Naive thymus-derived CD8-positive, alpha-beta T cell (primary cell): ENCODE measurements at places on chromosomes 6 and 20.

- peak; percentile 90 for DNase-seq
These were observed at the start of gene SOX4 for GRCh38 chr6:21593412-21593926. SOX4 (plus strand) TSS chr6:21593751; CDS start chr6:21594535, 784 bp downstream.

DNA sequence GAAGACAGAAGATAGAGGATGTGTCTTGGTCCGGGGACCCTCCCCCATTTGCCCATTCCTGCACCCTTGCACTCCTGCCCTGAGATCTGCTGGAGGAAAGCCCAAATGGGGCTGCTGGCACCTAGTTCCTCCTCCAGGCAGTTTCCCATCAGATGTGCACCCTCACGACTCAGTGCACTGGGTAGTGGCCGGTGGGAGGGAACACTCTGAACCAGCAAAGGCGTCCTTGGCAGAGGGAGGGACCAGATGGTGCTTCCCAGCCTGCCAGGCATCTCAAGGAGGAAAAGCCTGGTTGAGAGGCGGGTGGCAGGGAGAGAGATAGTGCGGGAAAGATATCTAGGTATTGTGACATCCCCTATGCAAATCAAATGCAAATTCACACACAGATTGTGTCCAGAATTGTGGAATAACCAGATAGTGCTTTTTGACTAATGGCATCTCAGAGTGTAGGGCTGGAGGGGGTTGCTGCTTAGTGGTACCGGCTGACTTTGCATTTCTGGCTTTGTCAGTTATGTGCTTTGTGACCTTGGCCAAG, 19.5 kb downstream of the TMEM151B start:
- no peak for DNase-seq

- no peak for DNase-seq
These were observed 298.2 kb downstream of the PHACTR1 start for GRCh38 chr6:13014504-13015378.

- DNase-seq, result no peak
These were observed 9.0 kb downstream of the OR2W1 start for GRCh38 chr6:29035951-29036350.

- DNase-seq, result no peak
These were observed 226.9 kb downstream of the CDC5L start for GRCh38 chr6:44614396-44614795.

DNA sequence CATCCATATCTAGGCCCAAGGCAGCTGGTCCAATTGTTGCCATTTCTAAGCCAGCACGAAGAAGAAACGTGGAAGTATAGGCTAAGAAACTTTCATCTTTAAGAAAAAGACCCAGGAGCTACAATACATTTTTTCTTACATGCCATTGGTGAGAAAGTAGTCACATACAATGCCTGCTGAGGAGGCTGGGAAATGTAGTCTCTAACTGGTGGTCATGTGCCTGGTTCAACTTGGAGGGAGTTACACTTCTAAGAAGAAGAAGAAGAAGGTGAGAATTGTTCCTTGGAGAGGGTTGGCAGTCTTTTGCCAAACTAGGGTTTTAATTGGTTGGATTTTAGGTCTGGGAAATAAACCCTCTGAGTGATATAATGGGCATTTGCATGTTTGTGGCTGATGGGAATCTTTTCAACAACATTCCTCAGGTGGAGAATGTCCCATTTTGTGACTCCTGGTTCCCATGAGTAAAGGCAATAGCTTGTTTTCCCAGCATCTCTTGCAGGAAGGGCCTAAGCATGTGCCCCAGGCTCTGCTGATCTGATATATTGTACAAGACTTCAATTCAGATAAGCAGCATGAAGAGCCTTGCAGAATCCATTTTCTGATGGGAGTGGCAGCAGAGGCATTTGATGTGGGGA, 47.0 kb upstream of the PREP start:
- no peak for DNase-seq

- no peak for DNase-seq
These were observed 1.0 kb upstream of the XRN2 start for GRCh38 chr20:21301940-21302663.

DNA sequence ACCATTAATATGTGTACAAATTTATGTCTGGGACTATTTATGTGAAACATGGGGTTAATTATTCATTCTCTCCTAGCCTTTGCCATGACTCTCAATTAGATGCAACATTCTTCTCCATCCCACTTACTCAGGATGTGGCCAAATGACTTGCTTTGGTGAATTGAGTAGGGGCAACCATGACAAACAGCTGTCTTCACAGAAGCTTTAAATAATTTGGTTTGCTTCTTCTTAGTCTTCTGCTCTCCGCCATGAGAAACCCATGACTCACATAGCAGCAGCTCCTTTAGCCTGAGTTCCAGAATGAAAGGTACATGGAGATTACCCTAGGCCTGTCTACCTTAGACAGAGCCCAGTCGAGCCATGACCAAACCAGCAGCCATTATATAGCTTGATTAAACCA, 74.7 kb downstream of the FRK start:
- no peak for DNase-seq

DNA sequence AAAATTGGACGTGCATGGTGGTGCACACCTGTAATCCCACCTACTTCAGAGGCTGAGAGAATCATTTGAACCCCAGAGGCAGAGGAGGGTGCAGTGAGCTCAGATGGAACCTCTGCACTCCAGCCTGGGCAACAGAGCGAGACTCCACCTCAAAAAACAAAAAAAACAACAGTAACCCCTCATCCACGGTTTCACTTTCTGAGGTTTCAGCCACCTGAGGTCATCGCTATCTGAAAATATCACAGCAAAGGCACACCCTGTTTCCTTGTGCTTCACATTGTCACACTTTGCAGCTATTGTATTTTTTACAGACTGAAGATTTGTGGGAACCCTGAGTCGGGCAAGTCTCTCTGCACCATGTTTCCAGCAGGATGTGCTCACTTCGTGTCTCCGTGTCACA, 54.1 kb upstream of the FOXQ1 start:
- DNase-seq, result no peak

GRCh38 chr6:106334646-106335448, 9.3 kb upstream of the ATG5 start:
- DNase-seq, result peak; percentile 55

GRCh38 chr6:43953794-43954310, 173.4 kb downstream of the MRPL14 start:
- DNase-seq, result no peak

DNA sequence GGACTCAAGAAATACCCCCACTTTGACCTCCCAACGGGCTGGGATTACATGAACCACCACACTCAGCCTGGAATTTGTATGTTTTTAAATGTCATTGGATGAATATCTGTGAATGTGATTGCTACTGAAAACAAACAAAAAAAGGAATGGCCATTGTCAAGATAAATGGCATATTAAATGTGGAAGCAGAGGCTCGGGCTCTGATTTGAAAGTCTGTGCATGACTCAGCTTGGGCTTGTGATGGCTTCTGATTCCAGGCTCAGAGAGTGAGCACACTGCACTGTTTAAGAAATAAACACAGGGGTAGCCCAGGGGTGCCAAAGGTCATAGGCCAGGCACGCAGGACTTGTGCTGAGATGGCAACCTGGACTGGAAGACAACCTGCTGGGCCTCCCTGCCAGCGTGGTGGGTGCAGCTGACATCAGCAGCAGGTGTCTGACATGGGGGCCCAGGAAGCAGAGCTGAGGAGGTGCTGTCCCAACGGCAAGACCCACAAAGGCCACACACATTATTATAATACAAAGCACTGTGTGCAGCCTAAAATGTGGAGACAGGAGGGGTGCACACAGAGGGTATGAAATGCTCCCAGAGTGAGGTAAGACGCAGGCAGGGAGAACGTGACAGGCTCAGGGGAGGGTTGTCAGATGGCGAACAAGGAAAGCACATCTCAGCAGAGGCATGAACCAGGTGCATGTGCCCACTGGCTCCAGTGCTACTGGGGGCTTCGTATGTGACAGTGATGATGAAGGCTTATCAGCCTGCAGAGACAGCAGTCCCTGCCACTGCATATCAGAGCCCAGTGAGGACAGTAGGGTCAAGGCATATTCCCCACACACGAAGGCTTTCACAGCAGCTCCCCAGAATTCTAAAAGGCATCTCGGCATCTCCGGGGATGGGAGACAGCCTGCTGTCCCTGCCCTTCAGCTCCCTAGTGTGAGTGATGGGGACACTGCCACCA, 169.4 kb downstream of the SYNDIG1 start:
- DNase-seq, result no peak

DNA sequence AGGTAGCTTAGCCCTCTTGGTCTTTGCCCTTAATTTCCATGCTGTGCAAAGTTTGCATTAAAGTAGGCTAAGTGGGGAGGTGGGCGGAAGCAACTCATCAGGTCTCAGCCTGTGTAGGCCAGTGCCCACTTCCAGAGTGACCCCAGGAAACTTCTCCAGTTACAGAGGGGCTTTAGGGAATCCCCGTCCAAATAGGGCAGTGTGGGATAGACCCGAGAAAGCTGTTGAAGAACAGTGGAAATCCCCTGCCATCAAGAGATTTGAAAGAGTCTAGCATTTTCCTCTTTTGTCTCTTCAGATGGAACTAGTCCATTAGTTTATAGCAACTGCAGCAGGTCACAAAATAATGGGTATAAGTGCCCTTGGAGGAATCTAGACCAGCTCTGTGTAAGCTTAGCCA, 20.2 kb downstream of the SF3B5 start:
- DNase-seq, result no peak

DNA sequence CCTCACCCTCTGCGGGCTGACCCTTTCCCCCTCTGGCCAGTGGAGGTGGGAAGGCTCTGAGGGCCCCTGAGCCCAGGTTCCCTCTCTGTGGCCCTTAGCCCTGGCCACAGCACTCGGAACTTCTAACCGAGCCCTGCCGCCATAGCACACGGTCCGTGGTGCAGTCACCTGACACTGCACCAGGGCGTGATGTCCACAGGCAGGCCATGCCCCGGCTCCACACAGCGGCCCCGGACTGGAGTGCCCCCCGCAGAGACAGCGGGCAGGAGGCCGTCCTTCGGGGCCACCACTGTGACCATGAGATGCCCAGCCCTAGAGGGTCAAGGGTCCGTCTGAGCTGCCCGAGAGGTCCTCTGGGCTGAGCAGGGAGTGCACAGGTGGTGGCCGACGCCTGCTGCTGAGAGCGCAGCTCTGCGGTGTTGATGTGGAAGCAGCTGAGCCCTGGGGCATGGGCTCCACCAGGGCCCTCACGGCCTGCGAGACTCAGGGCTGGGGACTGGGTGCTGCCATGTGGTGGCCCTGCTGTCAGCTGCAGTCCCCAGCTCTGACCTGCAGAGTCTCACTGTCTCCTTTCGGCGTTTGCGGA, 11.2 kb upstream of the BHLHE23 start:
- DNase-seq, result no peak

GRCh38 chr6:141123497-141123896, 1009.2 kb upstream of the GJE1 start:
- DNase-seq, result no peak

DNA sequence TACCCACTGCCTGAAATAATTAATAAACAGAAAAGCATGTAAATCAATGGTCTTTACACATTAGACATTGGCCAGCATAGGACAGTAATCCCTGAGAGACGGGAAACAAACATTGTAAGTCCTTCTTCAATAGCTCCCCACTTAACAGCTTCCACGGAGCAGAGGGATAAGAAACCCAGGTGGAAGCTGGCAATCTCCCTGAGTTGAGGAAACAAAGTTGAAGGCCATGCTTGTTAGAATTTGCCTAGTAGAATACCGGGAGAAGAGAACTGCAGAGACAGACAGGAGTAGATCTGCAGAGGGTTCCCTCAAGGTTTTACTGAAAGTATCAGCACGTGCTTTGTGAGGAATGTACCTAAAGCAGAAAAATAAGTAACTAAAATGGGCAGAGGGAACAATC, 33.9 kb downstream of the REV3L start:
- no peak for DNase-seq

GRCh38 chr6:104928141-104928540, 28.8 kb upstream of the LIN28B start:
- DNase-seq, result no peak

GRCh38 chr6:55069132-55069781, 105.1 kb upstream of the HCRTR2 start:
- no peak for DNase-seq

- DNase-seq, result no peak
These were observed 181.7 kb downstream of the GRM1 start for GRCh38 chr6:146210406-146211083.

DNA sequence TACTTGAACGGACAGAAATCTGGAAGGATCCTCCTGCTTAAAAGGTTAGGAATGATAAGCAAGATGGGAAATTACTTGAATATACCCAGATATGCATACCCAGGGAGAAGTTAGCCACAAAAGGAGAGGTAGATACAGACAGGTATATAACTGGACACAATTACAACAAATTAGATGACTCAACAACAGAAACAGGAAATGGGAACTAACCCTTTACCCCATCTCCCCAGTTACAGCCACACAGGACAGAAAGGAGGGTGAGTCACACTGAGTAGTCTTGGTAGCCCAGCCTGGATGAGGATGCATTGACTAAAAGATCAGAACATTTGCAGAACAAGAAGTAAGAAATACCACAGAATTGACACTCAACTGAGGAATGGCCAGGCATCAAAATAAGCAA, 61.2 kb downstream of the C6orf52 start:
- no peak for DNase-seq

DNA sequence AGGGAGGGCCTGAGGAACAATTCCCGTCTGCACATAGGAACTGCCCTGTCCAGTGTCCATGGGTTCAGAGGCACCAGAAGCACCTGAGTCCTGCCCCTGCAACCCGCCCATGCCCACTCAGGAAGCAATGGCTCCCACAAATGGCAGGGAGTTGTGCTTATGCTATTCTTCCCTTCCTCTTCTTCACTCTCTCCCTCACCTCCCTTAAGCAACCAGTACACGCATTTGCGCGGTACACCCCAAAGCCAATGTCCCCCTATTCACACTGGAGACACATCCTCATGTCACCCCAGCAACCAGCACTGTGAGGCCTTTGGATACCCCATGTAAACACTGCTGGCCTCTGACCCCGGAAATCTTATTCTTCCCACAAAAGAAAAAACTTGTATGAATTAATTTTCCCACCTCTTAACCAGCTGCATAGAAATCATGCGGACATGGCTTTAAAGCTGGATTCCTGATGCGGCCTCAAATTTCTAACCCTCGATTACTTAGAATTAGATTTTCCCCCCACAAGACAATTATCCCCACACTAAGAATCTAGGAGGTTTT, 30.9 kb downstream of the FYN start:
- no peak for DNase-seq

DNA sequence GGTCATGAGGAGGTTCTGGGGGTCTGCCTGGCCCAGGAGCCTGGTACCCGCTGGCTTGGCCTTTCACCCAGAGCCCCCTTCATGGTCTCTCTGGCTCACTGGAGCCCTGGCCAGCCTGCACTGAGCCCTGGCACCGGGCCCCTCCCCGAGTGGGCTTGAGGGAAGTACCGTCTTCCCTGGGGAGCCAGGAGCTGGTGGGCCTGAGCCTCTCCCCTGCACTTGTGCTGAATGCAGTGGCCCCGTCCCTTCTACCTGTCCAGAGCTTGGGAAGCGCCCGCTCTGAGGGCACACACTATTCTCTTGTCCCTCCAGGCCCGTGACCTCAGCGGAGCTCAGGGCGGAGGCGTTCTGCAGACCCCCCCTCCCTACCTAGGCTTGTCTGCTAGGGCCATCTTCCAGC, 62.2 kb downstream of the TCP11 start:
- no peak for DNase-seq

GRCh38 chr6:138765896-138766655, 7.5 kb upstream of the CCDC28A start:
- no peak for DNase-seq

- DNase-seq, result no peak
These were observed 38.0 kb downstream of the C20orf203 start for GRCh38 chr20:32635764-32636163.
